ENCODE measurements at places on chromosomes 5 and 9.
A peak's percentile ranks its signal among the peaks of the same experiment; 100 is the strongest.

DNA sequence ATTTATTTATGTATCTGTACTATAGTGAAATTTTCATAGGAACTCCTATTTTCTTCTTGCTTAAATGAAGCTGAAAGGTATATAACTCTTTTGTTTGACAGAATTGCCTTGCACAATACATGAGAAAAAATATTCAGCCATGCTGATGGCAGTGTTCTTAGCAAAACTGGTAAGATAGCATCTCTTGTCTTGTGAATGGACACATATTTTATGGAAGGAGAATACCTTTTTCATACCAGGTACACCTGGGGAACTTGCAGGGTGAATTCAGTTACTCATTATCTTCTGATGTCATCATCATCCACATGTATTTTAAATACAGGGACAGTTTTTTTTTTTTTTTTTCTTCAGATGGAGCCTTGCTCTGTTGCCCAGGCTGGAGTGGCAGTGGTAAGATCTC, 49.4 kb downstream of the MAMDC2 start:
- no peak for DNase-seq

DNA sequence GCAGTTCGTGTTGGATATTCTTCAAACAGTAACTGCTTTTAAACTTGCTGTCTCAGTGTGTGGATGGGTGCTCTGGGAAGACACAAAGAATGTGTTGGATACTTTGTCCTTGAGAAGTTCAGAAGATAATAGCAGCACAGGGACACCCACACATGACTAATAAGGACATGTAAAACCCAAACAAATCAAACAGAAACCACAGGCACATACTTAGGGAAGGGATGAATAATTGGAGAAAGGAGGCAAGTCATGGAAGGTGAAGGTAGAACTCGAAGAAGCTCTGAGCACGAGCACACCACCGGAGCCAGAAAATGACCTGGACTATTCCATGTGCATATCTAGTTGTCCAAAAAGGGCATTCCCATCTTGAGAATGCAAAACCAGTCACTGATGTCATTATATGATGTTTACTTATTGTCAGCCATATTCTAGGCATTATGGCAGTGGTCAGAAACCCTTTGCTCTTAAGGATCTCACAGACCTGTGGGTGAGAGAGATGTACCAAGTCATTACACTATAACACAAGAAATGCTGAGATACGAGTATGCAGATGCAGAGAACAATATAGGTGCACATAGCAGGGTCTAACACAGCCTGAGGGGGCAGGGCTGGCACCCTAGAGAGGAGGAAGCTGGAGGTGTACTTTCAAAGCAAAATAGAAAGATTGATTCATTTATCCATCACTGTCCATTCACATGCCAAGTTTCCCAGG, 152.9 kb downstream of the PIK3R1 start:
- no peak for DNase-seq

DNA sequence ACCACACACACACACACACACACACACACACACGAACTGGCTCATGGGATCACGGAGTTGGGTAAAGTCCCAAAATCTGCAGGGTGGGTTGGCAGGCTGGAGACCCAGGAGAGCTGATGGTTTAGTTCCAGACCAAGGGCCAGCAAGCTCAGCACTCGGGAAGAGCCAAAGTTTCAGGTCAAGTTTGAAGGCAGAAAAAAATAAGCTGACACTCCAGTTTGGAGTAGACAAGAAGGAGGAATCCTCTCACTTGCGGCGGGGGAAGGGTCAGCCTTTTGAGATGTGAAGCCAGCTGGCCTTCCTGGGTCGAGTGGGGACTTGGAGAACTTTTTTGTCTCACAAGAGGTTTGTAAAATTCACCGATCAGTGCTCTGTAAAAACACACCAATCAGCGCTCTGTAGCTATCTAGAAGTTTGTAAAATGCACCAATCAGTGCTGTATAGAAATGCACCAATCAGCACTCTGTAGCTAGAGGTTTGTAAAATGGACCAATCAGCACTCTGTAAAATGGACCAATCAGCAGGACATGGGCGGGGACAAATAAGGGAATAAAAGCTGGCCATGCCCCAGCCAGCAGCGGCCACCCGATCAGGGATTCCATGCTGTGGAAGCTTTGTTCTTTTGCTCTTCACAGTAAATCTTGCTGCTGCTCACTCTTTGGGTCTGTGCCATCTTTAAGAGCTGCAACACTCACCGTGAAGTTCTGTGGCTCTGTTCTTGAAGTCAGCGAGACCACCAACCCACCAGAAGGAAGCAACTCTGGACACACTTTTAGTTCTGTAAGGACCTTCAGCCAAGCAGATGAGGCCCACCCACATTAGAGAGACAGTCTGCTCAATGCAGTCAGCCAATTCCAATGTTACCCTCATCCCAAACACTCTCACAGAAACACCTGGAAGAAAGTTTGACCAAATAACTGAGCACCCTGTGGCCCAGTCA, 37.8 kb upstream of the UNC5A start:
- DNase-seq: no peak

GRCh38 chr9:117718701-117719100, 14.5 kb downstream of the TLR4 start:
- no peak for DNase-seq

DNA sequence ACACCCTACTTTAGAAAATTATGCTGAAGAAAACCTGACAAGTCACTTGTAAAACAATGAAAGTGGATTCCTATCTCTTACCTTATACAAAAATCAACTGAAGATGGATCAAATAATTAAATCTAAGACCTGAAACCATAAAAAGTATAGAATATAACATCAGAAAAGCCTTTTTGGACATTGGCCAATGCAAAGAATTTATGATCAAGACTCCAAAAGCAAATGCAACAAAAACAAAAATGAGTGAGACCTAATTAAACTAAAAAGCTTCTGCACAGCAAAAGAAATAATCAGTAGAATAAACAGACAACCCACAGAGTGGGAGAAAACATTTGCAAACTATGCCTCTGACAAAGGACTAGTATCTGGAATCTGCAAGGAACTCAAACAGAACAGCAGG, 303.0 kb upstream of the CDH9 start:
- no peak for DNase-seq

DNA sequence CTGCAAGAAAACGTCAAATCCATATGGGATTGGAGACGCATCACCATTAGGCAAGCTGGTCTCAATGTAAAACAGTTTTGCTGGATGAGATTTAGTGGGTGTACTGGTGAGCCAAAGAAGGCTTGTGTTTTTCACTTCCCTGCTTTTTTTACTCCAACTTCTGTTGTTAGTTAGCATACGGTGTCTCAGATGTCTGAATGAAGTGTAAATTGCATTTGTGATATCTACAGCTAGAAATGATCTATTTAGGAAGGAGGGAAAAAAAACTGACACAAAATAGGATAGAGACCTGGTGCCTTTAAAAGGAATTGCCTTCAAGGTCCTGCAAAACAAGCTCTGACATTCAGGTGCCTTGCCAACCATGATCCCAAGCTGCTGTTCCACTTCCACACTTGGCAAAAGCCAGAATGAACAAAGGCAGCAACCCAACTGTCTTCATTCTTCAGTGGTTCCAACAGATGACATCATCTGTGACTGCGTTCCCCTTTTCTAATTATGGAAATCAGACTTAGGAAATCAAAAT, 104.2 kb upstream of the RAI14 start:
- DNase-seq: no peak

- peak; percentile 47 for DNase-seq
These were observed 1.0 kb downstream of the BASP1 start for GRCh38 chr5:17218353-17219005.

- DNase-seq: no peak
These were observed 13.9 kb upstream of the FNIP1 start for GRCh38 chr5:131810510-131811249.

DNA sequence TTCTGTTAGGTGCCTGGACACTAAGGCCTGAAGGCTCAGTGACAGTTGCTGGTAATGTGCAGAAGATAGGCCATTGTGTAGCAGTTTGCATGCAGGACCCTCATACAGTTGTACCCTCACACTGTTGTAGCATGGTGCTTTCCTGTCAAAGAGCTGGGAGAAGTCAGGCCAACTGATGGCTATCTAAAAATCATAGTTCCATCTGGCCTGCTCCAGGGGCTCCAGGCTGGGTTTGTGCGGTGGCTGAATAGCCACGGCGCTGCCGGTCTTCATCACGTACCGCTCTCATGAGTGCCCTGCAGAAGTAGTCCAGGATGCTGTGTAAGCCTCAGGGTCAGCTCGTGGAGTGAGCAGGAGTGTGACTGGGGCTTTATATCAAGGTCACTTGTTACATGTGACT, 12.2 kb downstream of the SECISBP2 start:
- no peak for DNase-seq

GRCh38 chr5:136058039-136058971, 29.5 kb downstream of the TGFBI start:
- DNase-seq: no peak

DNA sequence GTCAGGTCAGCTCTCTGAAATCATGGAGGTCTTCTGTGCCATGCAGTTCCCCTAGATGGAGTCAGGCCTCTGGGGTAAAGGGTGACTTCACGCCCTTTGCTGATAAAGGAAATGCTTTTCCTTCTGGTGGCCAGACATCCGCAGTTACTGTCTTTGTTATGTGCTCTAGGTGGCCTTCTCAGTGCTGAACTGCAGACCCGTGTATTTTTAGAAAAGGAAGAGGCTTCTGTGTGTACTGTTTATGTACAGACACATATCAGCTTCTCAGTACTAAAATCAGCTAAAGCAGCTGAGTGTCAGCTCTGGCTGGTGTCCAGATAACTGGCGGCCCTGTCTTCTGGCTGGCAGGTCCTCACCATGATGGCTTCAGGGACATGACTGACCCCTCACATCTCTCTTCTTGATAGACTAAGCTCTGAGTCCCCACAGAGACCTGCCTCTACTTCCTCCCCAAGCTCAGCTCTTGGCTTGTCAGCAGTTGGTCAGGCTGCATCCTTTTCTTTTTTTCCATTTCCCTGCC, 75.3 kb downstream of the ARHGAP26 start:
- DNase-seq: no peak

DNA sequence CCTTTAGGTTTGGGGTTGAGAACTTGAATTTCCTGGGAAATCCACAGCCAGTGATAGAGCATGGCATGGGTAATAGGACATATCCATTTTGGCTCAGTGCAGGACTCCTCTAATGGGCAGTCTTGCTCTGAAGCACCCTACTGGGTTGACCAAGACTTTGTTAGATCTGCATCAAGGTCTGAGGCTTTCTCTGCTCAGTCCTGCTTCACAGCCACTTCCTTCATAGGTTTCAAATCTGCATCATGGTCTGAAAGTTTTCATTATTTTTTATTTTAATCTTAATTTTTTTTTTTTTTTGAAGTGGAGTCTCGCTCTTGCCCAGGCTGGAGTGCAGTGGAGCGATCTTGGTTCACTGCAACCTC, 36.5 kb downstream of the KIF2A start:
- no peak for DNase-seq

DNA sequence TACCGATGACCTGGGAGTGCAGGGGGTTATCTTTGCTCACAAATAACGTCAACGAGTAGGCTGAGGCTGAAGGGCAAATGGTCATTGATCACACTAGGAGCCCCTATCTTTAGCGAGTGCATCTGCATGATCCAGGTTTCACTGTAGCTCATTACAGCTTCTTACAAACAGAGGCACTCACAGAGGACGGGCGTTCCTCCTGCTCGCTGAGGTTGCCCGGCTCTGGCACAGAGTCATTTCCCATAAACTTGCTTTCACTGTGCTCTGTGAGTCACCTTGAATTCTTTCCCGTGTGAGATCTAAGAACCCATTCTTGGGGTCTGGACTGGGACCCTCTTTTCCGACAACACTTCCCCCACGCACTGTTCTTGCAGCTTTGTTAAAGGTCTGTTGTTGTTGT, 1.9 kb upstream of the PAEP start:
- DNase-seq: no peak

DNA sequence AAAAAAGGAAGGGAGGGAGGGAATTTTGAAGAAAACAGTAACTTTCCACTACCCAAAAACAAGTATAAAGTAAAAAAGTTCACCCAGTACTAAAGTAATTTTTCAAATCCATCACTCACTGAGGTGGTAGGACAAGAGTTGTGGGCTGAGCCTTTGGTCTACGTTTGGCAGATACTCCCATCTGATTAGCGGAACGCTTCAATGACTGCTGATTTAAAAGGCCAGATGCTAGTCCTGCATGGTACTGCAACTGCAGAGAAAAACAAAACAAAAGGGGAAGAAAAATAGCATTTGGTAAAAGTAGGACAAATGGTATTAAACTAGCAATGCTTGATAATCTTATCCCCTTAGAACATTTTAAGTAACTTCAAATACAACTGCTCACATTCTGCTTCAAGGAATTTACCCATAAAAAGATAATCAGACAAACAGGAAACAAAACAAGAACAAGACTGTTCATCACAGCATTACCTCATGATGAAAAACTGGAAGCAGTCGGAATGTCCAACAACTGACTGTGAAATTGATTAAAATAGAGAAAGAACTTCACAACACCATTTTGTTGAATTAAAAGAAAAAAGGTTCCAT, 65.4 kb downstream of the MED27 start:
- no peak for DNase-seq

DNA sequence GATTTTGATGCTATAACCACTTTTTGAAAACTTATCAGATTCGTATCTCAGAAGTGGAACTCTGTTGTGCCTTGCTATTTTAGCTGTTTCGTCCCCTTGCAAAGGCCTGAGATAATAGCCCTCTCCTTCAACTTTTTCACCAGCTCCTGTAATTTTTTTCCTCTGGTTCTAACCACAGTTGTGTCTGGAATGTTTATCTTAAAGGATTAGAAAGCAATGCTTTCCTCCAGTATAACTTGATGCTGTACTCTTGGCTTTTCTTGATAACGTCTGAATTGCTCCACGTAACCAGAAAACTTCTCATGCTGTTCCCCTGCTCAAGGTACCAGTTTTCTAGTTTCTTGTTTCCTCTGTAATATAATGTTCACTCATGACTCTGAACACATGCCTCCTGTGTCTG, 209.4 kb downstream of the DTWD2 start:
- no peak for DNase-seq

DNA sequence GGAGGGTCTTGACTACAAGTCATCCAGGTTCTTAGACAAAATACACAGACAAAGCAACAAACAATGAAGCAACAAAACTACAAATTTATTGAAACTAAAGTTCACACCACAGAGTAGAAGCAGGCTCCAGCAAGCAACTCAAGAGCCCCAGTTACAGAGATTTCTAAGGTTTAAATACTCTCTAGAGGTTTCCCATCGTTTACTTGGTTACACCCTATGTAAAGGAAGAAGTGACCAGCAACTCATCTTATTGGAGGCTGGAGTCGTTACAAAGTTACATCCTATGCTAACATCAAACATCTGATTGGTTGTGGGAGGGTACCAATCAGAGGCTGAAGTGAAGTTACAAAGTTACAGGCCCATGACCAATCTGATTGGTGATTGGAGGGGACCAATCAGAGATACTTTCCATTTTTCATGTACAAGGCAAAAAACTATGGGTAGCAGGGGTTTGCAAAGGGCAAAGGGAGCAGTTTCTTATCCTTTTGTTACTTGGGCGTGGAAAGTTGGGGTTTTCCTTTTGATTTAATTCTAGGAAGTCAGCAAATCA, 2292.6 kb upstream of the C9orf72 start:
- no peak for DNase-seq

- no peak for DNase-seq
These were observed 259.4 kb upstream of the VLDLR start for GRCh38 chr9:2362150-2362549.
